ENCODE measurements at places on chromosomes 1 and 21. TPM values are rescaled to one million over a fixed set of nuclear protein-coding genes. Genes with fewer than 3 reads are reported as not detected.

GRCh38 chr1:211381481-211382181 is 55.0 kb downstream of the TRAF5 start:
- peaks cover 17% of the 10 kb centered on the region for H3K4me1 ChIP-seq
- no peaks in the 10 kb centered on the region for H3K27me3 ChIP-seq
- H3K27ac ChIP-seq = peak overlapping the region; percentile 96
- peak overlapping the region; percentile 85 for H3K4me3 ChIP-seq

DNA sequence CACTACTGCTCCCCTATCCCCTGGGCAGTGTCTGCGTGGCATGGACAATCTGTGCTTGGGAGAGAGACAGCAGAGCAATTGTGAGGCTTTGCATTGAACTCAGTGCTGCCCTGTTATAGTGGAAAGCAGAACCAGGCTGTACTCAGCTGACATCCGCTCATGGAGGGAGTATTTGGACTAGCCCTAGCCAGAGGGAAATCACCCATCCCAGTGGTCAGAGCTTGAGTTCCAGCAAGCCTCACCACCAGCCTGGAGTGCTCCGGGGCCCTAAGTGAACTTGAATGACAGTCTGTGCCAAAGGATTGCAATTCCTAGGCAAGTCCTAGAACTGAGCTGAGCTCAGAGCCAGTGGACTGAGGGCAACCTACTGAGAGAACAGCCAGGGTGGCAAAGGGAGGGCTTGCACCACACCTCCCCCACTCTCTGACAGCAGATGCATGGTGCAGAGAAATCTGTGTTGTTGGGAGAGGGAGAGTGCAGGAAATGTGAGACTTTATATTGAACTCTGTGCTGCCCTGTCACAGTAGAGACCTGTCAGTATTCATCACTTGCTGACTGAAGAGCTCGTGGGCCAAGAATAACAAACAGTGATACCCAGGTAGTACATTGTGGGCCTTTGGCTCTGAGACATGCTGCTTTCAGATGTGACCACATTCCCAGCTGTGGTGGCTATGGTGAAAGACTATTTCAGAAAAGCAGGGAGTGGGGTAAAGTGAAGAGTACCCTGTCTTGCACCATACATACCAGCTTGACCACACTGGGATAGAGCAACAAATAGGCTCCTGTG is 107.7 kb upstream of the SLC5A9 start:
- no peaks in the 10 kb centered on the region for H3K36me3 ChIP-seq
- H3K27me3 ChIP-seq = peaks cover 6% of the 10 kb centered on the region
- H3K4me3 ChIP-seq = no peak overlapping the region
- no peaks in the 10 kb centered on the region for H3K4me1 ChIP-seq

RORC gene
- 10.3 TPM for total RNA-seq

- DNase-seq = no peak
- H3K4me1 ChIP-seq = peaks cover 17% of the 10 kb centered on the region
- no peaks in the 10 kb centered on the region for H3K27me3 ChIP-seq
- no peaks in the 10 kb centered on the region for H3K36me3 ChIP-seq
- H3K27ac ChIP-seq = no peak overlapping the region
Observed at GRCh38 chr1:97820470-97821188, 100.2 kb downstream of the DPYD start.

OVAAL gene
- total RNA-seq = 5.3 TPM

LRP8 gene
- 1.8 TPM for total RNA-seq

DNA sequence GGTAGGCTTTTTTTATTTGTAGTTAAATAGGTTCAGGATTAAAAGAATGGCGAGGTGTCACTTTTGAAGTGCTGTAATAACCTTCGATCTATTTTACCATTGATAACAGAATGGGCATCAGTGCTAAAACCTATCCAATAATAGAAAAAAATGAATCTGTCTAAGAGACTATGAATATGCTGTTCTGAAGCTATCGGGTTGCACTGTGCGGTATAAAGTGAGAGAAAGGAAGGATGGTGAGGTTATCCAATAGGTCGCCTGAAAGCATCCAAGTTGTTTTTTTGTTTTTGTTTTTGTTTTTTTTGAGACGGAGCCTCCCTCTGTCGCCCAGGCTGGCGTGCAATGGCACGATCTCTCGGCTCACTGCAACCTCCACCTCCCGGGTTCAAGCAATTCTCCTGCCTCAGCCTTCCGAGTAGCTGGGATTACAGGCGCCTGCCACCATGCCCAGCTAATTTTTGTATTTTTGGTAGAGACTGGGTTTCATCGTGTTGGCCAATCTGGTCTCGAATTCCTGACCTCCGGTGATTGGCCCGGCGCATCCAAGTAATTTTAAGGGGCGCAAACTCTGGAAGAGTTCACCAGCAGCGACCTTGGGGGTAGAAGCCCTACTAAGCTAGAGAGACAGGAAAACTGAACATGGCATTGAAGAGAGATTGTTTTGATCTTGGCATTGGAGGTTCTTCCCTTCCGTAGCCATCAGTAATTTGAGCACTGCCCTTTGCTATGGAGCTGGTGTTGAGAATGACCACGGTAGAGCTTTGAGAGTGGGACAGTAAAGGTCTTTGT is 8.7 kb upstream of the MDM4 start:
- H3K27ac ChIP-seq = peak overlapping the region; percentile 88
- H3K36me3 ChIP-seq = no peaks in the 10 kb centered on the region
- H3K4me1 ChIP-seq = peaks cover 22% of the 10 kb centered on the region

GRCh38 chr1:203592156-203592555 is 34.5 kb upstream of the ATP2B4 start:
- no peak overlapping the region for H3K27ac ChIP-seq
- H3K4me1 ChIP-seq = peaks cover 22% of the 10 kb centered on the region
- no peaks in the 10 kb centered on the region for H3K36me3 ChIP-seq
- H3K27me3 ChIP-seq = no peaks in the 10 kb centered on the region

DNA sequence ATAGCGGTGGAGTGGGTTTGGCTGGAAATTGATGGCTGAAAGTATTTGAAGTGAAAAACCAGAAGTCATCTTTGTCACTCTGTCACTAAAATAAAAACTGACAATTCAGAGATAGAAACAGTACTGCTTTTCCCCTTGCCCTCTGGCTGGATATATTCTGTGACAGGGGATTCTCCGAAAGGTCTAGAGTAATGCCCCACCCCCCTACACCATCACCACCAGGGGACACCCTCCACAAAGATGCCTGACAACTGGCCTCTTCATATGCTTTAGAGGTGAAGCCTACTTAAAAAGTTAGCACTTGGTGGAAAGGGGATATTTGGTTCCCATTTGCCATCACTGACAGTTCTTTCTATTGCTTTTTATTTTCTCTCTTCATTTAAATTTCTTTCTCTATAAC is 73.5 kb downstream of the SGIP1 start:
- H3K4me3 ChIP-seq = no peak overlapping the region
- H3K27ac ChIP-seq = no peak overlapping the region
- no peaks in the 10 kb centered on the region for H3K4me1 ChIP-seq
- DNase-seq = no peak
- no peaks in the 10 kb centered on the region for H3K27me3 ChIP-seq

DNA sequence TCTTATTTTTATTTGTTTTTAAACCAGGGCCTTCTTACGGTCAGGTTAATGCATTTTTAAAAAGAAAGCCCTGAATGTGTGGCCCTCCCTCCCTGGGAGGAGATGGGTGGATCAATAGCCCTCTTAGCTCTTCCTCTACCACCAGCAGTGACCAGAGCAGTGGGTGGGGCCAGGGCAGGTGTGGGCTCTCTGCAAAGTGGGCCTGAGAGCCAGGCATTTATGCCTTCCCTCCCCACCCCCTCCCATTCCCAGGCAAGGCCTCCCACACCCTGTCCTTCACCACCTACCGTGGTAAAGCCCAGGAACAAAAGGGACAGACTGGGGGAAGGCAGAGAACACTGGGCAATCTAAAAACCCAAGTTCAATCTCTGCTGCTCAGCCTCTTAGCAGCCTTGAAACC is 63.9 kb downstream of the SSBP3 start:
- H3K4me3 ChIP-seq = no peak overlapping the region
- H3K4me1 ChIP-seq = peaks cover 65% of the 10 kb centered on the region
- H3K27me3 ChIP-seq = no peaks in the 10 kb centered on the region
- no peaks in the 10 kb centered on the region for H3K36me3 ChIP-seq

PADI2 gene
- 0.49 TPM for total RNA-seq

GRCh38 chr21:42059721-42060120 is 11.4 kb upstream of the UMODL1 start:
- no peaks in the 10 kb centered on the region for H3K36me3 ChIP-seq
- H3K27me3 ChIP-seq = peaks cover 91% of the 10 kb centered on the region
- DNase-seq = no peak
- H3K4me3 ChIP-seq = no peak overlapping the region
- H3K4me1 ChIP-seq = peaks cover 11% of the 10 kb centered on the region
- no peak overlapping the region for H3K27ac ChIP-seq

- H3K27ac ChIP-seq = peak overlapping the region; percentile 63
- no peaks in the 10 kb centered on the region for H3K36me3 ChIP-seq
- H3K4me1 ChIP-seq = peaks cover 22% of the 10 kb centered on the region
- H3K4me3 ChIP-seq = no peak overlapping the region
Observed at GRCh38 chr21:39125752-39126485, 57.3 kb downstream of the PSMG1 start.

DNA sequence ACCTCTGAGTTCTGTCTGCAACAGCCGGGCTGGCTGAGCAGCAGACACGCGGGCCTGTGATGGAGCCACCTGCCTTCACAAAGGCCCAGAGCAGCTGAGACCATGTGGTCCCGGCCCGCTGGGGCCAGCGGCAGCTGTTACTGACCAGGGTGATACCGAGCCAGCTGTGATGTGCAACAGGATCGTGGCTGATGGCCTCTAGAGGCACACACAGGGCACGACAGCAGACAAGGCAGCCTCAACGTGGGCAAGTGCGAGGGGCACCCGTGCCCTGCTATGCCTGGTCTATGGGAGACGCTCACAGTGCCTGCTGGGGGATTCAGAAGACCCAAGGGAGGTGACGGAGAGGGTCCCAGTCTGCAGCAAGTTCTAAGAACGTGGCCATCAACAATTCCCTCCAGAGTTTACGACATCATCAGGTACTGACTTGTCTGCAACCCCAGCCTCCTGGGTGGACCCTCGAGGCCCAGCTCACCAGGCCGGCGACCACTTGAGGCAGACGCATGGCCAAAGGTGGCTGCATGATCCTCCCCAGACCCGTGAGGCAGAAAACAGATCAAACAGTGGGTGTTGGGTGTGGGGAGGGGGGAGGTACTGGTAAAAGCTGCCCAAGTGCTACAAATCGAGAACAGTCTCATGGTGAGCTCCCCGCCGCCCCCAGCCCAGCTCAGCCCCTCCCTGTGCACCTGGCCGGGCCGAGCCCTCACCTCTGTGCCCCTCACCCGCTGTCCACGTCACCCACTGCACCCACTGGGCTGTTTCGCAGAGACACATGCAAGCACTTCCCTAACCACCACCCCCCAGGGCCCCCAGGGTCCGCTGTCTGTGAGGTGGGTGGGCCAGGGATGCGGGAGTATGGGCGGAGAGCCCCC is 6.0 kb downstream of the POFUT2 start:
- no peaks in the 10 kb centered on the region for H3K27me3 ChIP-seq
- H3K27ac ChIP-seq = no peak overlapping the region
- H3K4me3 ChIP-seq = no peak overlapping the region
- peaks cover 89% of the 10 kb centered on the region for H3K36me3 ChIP-seq
- H3K4me1 ChIP-seq = peaks cover 5% of the 10 kb centered on the region

GRCh38 chr1:21510113-21510493 is 880 bp downstream of the ALPL start:
- no peak for DNase-seq
- peaks cover 38% of the 10 kb centered on the region for H3K27me3 ChIP-seq
- peak overlapping the region; percentile 66 for H3K27ac ChIP-seq
- H3K4me1 ChIP-seq = peaks cover 39% of the 10 kb centered on the region
- H3K4me3 ChIP-seq = peak overlapping the region; percentile 64
- no peaks in the 10 kb centered on the region for H3K36me3 ChIP-seq

DNA sequence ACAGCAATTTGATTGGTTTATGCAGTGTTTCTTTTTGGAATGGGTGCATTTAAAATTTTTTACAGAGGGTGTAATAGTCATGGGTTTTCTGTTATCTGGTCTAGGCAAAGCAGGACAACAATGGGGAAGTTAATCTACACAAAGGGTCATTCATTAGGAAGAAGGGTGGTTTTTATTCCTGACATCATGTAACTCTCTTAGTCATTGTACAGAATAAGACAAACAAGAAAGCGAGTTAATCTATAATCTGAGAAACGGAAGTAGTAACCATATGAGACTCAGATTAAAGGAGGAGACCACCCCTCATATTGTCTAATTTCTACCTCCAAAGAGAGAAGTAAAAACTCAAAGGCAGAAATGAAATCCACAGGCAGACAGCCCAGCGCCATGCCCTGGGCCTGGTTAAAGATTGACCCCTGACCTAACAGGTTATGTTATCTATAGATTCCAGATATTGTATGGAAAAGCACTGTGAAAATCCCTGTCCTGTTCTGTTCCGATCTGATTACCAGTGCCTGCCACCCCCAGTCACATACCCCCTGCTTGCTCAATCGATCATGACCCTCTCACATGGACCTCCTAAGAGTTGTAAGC is 10.5 kb upstream of the IFI6 start:
- no peak overlapping the region for H3K4me3 ChIP-seq
- H3K36me3 ChIP-seq = no peaks in the 10 kb centered on the region
- H3K4me1 ChIP-seq = no peaks in the 10 kb centered on the region
- no peak overlapping the region for H3K27ac ChIP-seq
- no peak for DNase-seq

ILDR2 gene
- 3.6 TPM for total RNA-seq

DNA sequence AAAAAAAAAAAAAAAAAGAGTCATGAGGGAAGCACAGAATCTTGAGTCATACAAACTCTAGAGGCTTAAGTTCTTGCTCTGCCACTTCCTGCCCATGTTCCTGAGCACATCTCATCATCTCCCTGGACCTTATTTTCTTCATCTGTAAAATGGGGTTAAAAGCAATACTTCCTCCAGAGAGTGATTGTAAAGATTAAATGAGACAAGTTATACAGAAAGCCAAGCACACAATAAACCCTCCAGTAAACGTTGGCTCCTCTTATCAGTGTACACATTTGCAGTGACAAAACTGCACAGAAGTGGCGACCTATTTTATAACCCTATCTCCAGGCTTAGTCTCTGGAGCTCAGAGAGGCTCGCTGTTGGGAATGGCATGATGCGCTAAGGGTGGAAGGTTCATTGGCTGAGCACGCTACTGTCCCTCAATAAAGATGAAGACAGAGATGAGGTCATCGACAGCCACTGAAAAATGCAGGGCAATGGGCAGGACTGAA is 82.1 kb downstream of the RRAGC start:
- no peak for DNase-seq
- peaks cover 78% of the 10 kb centered on the region for H3K27me3 ChIP-seq
- H3K4me1 ChIP-seq = no peaks in the 10 kb centered on the region
- H3K27ac ChIP-seq = no peak overlapping the region
- no peak overlapping the region for H3K4me3 ChIP-seq

GRCh38 chr1:207414606-207415108 is 39.5 kb upstream of the CR2 start:
- no peaks in the 10 kb centered on the region for H3K4me1 ChIP-seq
- no peak overlapping the region for H3K4me3 ChIP-seq
- no peaks in the 10 kb centered on the region for H3K36me3 ChIP-seq
- peaks cover 23% of the 10 kb centered on the region for H3K27me3 ChIP-seq
- H3K27ac ChIP-seq = no peak overlapping the region
